ENCODE measurements at places on chromosomes 3 and 15.

DNA sequence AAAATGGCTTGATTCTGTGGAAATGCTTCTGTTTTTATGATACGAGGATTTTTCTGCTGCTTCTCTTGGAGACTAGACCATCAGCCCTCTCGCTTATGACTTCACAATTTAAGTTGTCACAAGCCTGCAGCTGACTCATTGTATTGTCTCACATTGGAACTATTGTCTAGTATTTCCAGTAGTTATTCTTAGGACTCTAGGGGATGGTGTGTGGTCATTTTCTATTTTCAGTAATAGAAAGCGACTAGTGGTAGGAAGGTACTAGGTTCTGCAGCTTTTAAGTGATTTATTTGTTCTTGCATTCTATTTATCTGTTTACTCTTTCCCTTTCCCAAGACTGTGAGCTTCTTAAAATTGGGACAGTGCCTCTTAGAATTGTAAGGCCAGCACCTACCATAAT, 66.3 kb upstream of the CRTC3 start:
- no peak for DNase-seq

- no peak for DNase-seq
Observed at GRCh38 chr15:60074181-60074885, 70.2 kb downstream of the FOXB1 start.

DNA sequence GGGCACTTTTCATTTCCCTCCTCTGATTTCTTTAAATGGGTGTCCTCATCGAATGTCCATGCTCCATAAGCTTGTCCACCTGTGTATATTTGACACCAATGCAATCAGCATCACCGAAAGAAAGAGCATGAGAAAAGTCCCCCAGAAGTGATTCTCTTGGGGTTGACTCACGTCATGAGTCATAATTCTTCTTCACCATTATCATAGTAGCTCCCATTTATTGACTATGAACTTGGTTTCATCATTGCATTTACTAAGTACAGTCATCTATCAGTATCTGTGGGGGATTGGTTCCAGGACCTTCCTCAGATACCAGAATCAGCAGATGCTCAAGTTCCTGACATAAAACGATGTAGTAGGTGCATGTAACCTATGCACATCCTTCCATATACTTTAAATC, 372.5 kb upstream of the CFAP20DC start:
- DNase-seq: no peak

- no peak for DNase-seq
Observed at GRCh38 chr3:68666429-68667136, 265.8 kb downstream of the TAFA4 start.

- DNase-seq: no peak
Observed at GRCh38 chr3:46369675-46370132, 1.0 kb upstream of the CCR5 start.
